Activated CD4-positive, CD25-positive, alpha-beta regulatory T cell treated with anti-CD3 and anti-CD28 coated beads, Interleukin-2, amount 50 U/mL, for 16 hours (primary cell): ENCODE measurements at places on chromosomes 5 and 9.

DNA sequence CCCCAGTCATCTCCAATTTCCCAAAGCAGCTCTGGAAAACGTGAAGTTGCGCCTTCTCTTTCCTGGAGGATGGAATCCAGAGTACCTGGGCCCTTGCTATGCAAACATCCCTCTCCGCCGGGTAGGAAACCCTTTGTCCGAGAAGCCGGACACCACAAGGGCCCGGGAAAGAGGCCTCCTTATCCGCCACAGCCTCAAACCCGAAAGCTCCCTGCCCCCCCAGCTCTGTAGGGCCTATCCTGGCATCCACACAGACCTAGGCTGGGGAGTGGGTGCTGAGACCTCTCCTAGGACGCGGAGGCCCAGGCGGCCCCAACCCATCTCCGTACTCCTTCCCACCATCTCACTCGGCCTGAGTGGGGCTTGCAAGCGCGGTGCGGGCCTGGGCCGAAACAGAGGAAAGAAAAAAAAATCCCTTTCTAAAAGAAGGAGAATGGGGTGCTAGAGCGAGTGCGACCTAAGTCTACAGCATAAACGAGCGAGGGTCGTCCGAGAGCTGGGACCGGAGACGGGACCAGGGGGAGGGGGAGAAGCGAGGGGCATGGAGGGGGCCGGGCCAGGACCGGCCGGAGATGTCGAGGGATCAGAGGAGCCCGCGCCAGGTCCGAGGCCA, 624 bp downstream of the FBXW11 start:
- peak; percentile 6 for DNase-seq

DNA sequence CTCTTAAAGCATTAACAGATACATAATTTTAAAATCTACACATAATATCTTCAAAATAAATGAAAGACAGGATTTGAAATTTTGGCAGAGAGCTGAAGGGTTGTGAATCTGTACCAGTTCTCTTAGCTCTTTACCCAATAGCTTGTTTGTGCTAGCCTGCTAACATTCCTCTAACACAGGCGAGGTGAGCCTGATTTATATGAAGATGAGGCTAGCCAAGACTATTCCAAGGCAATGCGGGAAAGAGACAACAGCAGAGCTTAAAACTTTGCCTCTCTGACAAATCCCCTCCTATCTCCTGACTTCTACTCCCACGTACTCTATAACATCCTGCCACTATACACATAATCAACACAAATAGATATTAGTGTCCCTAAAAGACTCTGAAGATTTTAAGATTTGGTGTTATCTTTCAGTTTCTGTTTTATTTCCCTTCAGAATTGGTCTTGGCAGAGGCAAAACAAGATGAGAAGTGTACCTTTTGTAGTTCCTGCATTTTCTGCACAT, 745.6 kb upstream of the ZNF608 start:
- DNase-seq = no peak

- DNase-seq = no peak
Measured at GRCh38 chr5:1019001-1019905, 10.7 kb downstream of the NKD2 start.

GRCh38 chr9:14021871-14022525, 291.9 kb downstream of the NFIB start:
- DNase-seq = no peak

- DNase-seq = no peak
Measured at GRCh38 chr5:164472165-164472564, 966.7 kb downstream of the MAT2B start.

DNA sequence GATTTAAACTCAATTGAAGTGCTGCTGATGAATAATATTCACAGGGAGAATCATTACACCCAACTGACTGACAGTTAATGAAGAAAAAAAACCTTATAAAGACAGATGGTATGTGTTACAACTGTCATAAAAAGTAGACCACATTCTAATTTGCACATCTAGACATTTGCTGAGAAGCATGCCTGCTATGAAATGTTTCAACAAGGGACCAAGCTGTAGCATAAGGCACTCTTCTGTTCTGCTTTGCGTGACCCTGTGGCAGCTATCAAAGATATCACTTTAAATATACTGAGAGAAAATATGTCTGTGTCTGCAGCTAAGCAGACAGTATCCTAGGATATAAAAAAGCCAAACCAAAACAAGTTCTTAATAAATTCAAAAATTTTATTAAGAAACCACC, 153.7 kb downstream of the TMEM232 start:
- no peak for DNase-seq

GRCh38 chr9:79570448-79571308, 1.1 kb upstream of the TLE4 start:
- DNase-seq = no peak

DNA sequence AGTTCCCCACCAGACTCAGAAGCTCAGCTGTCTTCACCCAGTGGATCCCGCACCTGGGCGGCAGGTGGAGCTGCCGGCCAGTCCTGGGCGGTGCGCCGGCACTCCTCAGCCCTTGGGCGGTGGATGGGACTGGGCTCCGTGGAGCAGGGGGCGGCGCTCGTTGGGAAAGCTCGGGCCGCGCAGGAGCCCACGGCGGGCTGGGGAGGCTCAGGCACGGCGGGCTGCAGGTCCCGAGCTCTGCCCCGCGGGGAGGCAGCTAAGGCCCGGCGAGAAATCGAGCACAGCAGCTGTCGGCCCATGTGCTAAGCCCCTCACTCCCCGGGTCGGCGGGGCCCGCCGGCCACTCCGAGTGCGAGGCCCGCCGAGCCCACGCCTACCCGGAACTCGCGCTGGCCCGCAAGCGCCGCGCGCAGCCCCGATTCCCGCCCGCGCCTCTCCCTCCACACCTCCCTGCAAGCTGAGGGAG, 560.0 kb downstream of the BRINP1 start:
- DNase-seq = no peak

GRCh38 chr5:158722940-158723339, 376.8 kb downstream of the EBF1 start:
- DNase-seq = no peak
